ENCODE measurements at places on chromosomes 16 and 17.

GRCh38 chr17:27607521-27608091 is 23.4 kb upstream of the LGALS9 start:
- DNase-seq = no peak

GRCh38 chr16:85461022-85461813 is 151.9 kb upstream of the GSE1 start:
- DNase-seq = no peak

DNA sequence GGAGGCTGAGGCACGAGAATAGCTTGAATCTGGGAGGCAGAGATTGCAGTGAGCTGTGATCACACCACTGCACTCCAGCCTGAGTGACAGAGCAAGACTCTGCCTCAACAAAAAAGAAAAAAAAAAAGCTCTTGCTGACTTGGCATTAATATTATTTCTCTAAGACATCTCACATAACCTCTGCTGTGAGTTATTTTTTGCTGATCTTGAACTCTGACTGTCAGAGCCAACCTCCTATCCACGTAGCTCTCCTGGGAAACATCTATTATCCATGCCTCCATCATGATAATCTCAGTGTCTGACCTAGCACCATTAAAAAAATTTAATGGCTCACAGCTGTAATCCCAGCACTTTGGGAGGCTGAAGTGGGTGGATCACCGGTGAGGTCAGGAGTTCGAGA is 12.7 kb upstream of the ULK2 start:
- no peak for DNase-seq

DNA sequence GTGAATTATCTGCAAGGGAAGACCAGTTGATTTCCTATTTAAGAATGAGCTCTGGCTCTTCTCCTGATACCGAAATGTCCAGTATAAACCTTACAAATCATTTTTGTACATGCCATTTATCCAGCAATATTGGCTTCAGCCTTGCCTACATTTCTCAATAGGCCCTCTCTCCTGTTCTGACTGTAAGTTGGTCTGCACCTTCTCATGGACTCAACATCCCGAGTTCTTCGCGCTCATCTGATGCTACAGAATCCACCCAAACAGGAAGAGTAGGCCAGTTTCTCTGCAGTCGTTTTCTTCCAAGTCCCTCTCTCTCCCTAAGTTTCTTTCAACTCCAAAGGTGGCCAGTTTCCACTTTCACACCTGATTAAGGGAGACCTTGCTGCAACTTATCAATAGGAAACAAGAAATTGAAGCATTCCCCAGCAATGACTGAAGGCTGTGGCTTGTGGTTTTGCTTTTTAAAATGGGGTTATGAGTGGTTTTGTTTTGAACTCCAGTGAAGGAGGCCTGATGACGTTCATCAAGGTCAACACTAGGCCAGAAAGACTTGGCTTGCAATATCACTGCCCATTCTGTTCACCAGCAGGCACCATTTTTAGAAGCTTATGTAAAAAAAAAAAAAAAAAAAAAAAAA is 383.0 kb downstream of the MAF start:
- DNase-seq = no peak

DNA sequence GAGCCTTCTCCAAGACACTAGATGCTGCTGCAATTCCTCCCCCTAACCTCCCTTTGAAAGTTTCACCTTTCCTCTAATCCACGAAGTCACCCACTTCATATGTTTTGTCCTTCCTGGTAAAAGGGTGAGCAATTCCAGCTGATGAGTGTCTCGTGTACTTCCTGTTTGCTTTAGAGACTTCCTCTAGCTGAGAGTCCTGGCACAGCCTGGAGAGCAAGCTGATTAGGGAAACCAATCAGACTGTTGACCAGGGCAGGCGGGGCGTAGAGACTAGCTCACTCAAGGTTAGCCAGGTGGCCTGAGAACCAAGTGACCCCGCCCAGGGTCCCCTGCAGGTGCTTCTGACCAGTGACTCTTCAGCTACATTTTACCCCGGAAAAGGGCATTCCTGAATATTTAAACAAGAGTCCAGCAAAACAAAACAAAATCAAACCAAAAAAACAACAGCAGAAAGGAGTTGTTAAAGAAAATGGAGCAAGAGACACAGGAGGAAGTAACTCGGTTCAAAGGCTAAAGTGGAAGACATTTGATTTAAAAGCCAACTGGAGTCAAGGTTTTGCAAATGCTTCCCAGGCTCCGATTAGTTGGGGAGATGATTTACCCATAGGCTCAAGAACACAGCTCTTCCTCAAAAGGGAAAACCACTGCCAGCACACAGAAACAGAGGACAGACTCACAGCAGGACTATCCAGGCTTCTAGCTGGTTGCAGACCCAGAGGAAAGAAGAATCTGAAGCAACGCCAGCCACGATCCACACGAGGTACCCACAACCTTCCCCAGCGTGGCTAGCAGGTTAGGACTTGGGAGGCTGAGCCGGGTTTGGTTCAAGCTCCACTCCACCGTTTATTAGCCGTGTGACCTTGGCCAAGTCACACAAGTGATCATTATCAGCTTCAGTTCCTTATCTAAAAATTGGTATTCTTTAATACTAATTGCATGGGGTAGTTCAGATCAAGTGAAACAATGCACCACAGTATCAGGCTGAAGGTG is 13.4 kb downstream of the HSPB9 start:
- DNase-seq = no peak

- no peak for DNase-seq
Measured at GRCh38 chr16:85582229-85582991, 30.7 kb upstream of the GSE1 start.

Data from suprapubic skin (tissue), 4 donors.